Karpas-422 (cell line): ENCODE measurements at places on chromosomes 6 and 20. TPM values are rescaled to one million over a fixed set of nuclear protein-coding genes. Genes with fewer than 3 reads are reported as not detected.

- H3K27me3 ChIP-seq = no peaks in the 10 kb centered on the region
- DNase-seq = no peak
- H3K4me3 ChIP-seq = no peak overlapping the region
- H3K36me3 ChIP-seq = peaks cover 18% of the 10 kb centered on the region
- H3K27ac ChIP-seq = no peak overlapping the region
These were observed 158.4 kb upstream of the SIM1 start for GRCh38 chr6:100622907-100623692.

DNA sequence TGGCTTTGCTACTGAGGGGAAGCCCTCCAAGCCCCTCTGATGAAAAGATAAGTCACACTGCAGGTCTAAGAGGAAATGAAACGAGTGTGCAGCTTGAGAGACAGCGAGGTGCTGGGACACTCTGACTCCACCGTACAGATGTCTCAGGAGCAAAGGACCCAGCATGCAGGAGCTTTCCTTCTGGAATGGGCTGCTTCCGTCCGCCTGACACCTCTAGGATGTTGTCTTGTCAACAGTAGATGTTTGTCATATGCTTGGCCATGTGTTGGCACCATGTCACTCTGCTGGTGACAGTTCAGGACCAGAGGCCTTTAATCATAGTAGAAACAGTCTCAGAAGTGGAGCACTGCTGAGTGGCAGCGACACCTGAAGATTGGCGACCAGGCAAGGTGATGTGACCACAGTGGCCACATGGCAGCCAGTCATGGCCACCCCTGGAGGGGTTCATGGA lies 46.7 kb downstream of the SLC24A3 start:
- no peaks in the 10 kb centered on the region for H3K27me3 ChIP-seq
- H3K36me3 ChIP-seq = no peaks in the 10 kb centered on the region
- H3K27ac ChIP-seq = no peak overlapping the region
- H3K4me3 ChIP-seq = no peak overlapping the region

- H3K4me3 ChIP-seq = peak within 1 kb of the TSS; percentile 43; the same call in 1 of the 2 replicates
- no peak within 1 kb of the TSS for H3K27ac ChIP-seq
- H3K4me1 ChIP-seq = peaks cover 41% of the 10 kb centered on the region
- peaks cover 5% of the 10 kb centered on the region; the same call in 1 of the 2 replicates for H3K27me3 ChIP-seq
These were observed at the start of gene SIRPA for GRCh38 chr20:1894951-1895673. SIRPA (plus strand) TSS chr20:1895407; CDS start chr20:1895448, 41 bp downstream.

CLVS2 gene
- not detected in 2 replicates for total RNA-seq

GRCh38 chr20:61454053-61454452 lies 202.0 kb downstream of the CDH4 start:
- no peaks in the 10 kb centered on the region for H3K27me3 ChIP-seq
- H3K36me3 ChIP-seq = no peaks in the 10 kb centered on the region
- no peak overlapping the region for H3K4me3 ChIP-seq
- no peak overlapping the region for H3K27ac ChIP-seq
- no peaks in the 10 kb centered on the region for H3K4me1 ChIP-seq
- DNase-seq = no peak

FAM110A gene
- 0.89 and 3.1 TPM in 2 replicates for total RNA-seq

C6orf132 gene
- total RNA-seq = 0.11 and 0.83 TPM in 2 replicates

GRCh38 chr6:35491558-35492257 lies 5.2 kb downstream of the TEAD3 start:
- H3K4me1 ChIP-seq = no peaks in the 10 kb centered on the region
- no peak for DNase-seq
- H3K27me3 ChIP-seq = no peaks in the 10 kb centered on the region
- no peaks in the 10 kb centered on the region for H3K36me3 ChIP-seq
